ENCODE measurements at places on chromosomes 1 and 21. TPM values are rescaled to one million over a fixed set of nuclear protein-coding genes. Genes with fewer than 3 reads are reported as not detected.

TSPEAR gene
- not detected for total RNA-seq

RPS8 gene
- total RNA-seq, result 1,548 TPM

MMEL1 gene
- 0.18 TPM for total RNA-seq

MRPS21 gene
- 82.0 TPM for total RNA-seq

MTARC2 gene
- 14.8 TPM for total RNA-seq

PLA2G5 gene
- total RNA-seq, result not detected

HSPB7 gene
- not detected for total RNA-seq

B3GALT5 gene
- total RNA-seq, result 0.24 TPM

OR10X1 gene
- not detected for total RNA-seq

ERICH3 gene
- total RNA-seq, result not detected

ERVH48-1 gene
- not detected for total RNA-seq

MAD2L2 gene
- 54.1 TPM for total RNA-seq

FAM72B gene
- total RNA-seq, result 7.1 TPM

FCRL5 gene
- total RNA-seq, result not detected

OR6K3 gene
- not detected for total RNA-seq

SPATA45 gene
- not detected for total RNA-seq

FAM110D gene
- total RNA-seq, result 0.03 TPM

LSS gene
- 13.7 TPM for total RNA-seq

UCHL5 gene
- total RNA-seq, result 42.8 TPM

PARS2 gene
- 4.8 TPM for total RNA-seq
